ENCODE measurements at places on chromosomes 3 and 15.

DNA sequence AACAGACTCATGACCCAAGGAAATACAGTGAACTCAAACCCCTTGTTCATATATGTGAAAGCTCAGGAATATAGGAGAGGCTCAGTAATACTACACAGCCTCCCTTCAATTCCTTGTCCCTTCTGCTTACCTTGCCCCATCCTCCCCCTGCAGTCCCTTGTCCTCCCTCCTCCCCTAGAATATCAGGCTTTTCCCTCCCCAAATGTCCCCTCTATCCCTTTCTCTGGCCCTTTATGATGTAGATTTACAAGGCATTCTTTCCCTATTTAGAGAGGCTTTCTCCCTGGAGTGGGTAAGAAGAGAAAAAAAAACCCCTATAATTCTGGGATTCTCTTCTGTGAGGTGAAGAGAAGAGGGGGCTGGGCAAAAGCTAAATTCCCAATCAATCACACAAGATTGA, 64.9 kb upstream of the KBTBD8 start:
- DNase-seq, result no peak

- DNase-seq, result no peak
Measured at GRCh38 chr15:79406210-79406609, 25.9 kb upstream of the MINAR1 start.

GRCh38 chr3:127555108-127555507, 35.4 kb downstream of the TPRA1 start:
- DNase-seq, result no peak

DNA sequence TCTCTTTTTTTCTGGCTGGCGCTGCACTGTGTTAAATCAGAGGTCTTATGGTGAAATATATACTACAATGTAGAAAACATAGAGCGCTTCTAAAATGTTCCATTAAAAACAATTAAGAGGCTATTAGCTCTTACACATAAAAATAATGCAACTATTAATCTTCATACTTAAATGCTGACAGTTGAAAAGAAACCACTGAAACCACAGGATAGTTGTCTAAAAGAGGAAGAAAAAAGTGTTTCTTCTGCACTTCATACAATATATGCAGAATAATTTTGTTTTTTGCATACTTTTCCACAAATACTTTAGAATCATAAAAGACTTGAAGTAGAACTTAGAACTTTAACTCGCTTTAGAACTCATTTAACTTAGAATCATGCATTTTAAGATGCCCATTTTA, 170.5 kb downstream of the PYDC2 start:
- DNase-seq, result no peak

- DNase-seq, result no peak
Measured at GRCh38 chr3:42129014-42129953, 38.1 kb downstream of the TRAK1 start.

DNA sequence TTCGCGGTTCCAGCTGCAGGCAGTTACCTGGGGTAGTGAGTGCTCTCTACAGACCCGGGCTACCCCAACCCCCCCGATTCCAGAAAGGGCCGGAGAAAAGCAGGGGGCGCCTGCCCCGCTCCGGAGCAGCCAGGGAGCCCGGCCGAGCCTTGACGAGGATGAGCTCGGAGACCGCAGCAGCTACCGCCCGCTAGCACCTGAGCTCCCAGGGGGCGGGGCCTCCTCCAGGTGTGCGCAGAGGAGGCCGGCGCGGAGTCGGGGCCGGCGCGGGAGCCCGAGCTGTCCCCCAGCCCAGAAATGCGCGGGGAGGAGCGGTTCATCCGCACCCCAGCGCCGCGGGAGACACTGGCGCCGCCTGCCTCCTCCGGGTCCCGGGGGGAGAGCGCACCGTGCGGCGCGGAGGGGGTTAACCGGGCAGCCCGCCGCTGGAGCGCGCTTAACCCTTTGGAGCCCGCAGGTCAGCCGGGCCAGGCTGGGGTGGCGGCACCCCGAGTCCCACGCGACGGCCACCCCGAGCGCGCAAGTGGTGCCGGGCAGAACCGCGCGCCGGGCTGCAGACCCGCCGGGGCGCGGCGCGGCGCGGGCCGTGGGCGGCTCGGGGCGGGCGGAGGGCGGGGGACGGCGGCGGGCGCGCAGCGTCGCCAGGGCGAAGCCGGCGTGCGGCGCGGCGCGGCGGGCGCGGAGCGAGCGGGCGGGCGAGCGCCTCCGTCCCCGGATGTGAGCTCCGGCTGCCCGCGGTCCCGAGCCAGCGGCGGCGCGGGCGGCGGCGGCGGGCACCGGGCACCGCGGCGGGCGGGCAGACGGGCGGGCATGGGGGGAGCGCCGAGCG, at the start of gene CACNA1D:
CACNA1D (plus strand) TSS at position 649 of the 829 bp plus-strand sequence. CDS start 556 bp downstream, outside the sequence.
- no peak for DNase-seq

DNA sequence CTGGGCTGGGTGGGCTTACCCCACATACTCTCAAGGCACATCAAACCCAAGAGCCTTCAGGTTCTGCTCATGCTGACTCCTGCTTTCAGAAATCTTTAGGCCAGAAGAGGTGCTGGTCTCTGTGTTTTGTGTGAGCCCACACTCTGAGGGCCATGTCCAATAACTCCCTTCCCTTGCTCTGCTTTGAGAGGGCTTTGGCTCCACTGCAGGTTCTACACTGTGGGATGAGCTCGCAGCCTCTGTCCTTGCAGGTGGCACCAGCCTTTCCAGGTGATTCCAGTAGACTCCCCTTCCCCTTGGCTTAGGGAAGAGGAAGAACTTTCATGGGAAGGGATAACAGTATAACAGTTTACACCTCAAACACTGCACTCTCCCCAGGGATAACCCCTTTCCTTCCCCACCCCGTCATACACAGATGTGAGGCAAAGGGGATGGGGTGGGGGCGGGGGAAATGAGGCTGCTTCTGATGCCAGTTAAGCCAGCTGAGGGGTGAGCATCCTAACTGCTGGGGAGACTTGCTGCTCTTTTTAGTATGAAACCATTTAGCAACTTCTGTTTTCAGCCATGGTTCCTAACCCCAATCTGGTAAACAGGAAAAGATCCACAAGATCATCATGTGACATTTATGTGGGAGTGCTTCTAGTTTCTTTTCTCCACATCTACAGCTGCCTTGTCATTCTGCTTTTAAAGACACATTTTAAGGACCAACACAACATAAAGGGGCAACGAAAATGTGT, 262.4 kb downstream of the SLC9A9 start:
- peak; percentile 55 for DNase-seq

DNA sequence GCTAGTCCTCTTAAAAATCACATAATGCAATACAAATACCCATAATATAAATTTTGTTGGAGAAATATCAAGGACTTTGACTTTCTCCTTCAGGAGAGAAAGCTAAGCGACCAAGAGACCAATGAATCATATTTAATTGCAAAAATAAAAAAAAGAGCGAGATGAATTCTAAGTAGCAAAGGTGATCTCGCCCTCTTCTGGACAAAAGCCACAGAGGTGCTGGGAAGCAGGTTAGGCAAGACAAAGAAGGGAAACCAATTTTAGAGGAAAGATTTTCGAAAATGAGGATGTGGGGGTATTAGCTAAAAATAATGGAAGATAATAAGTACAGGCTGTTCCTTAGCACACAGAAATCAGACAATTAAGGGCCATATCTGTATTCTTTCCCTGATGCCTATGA, 111.4 kb upstream of the PLAAT1 start:
- DNase-seq, result no peak

- DNase-seq, result no peak
Measured at GRCh38 chr3:123357275-123357674, 91.6 kb downstream of the ADCY5 start.

- DNase-seq, result no peak
Measured at GRCh38 chr15:74272812-74273211, 36.7 kb downstream of the CCDC33 start.

DNA sequence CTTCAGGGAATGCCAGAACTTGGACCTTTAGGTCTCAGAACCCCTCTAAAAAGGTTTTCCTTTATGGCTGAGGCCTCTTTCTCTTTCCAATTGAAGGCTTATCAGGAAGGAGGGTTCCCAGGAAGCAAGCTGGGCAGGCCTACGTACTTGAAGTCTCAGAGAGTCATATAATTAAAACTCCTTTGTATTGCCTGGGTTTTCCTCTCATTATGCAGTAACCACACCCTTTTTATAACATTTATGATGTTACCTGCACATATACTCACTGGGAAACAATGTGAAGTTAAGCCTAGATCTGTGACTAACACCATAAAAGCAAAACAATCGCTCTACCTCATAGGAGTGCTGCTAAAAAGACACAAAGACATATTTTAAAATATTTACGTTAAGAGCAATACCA, 27.3 kb downstream of the SERP1 start:
- no peak for DNase-seq

- DNase-seq, result no peak
Measured at GRCh38 chr3:181555681-181556080, 156.0 kb upstream of the SOX2 start.

- DNase-seq, result no peak
Measured at GRCh38 chr3:152395764-152396163, 127.0 kb downstream of the MBNL1 start.

GRCh38 chr3:143693506-143693905, 154.8 kb downstream of the SLC9A9 start:
- no peak for DNase-seq

DNA sequence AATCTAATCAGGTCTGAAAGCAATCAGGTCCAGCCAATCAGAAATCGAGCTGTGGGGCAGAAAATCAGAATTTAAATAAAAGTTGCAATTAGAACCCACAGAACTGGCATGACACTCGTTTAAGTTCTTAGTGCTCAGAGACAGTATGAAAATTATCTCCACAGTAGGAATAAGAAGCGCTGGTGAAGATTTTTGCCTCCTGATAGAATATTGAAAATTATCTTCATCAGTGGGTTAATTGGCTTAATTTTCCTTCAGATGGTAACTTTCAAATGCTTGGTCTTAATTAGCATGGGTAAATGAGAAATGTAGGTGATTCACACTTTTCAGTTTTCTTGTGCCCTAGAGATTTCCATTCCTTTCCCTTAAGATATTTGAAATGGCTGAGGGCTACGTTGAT, 109.1 kb upstream of the MDFIC2 start:
- no peak for DNase-seq

DNA sequence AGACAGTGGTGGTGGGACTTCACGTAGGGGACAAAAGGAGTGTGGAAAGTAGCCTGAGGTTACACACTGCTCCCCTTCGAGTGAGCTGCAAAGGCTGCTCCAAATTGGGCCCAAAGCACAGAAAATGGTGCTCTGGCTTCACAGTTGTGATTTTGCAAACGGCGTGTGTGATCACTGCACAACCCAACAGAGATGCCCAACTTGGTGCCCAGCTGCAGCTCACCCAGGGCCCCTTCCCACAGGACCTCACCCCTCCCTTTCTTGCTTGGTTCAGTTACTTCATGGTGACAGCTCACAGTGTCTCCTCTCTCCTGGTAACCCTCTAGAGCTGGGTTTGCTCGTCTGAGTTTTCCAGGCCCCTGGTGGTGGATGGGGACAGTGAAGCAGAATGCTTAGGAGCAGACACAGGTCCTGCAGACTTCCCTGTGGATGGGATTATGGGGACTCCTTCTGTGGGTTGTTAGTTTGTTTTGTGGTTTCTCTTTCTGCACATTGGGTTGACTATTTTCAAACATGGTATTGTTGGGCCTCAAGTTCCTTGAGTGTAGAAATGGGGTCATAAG, 98.3 kb downstream of the TOP2B start:
- DNase-seq, result no peak

DNA sequence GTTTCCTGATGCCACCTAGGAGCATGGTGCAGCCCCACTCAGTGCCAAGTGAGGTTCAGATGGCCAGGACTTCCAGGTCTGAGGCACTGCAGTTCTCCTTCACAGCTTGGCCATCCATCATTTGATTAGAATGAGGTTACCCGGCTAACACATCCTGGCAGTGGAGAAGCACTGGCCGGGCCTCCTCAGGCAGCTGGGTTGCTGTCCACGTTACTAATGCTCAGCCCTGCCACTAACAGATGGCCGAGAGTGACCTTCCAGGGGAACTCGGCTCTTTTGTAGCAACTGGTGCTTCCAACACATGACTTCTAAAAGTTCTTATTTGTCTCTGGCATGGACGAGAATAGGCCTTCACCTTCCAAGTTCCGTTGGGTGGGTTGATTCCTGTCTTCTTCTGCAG, 204.6 kb upstream of the CFAP20DC start:
- DNase-seq, result no peak

DNA sequence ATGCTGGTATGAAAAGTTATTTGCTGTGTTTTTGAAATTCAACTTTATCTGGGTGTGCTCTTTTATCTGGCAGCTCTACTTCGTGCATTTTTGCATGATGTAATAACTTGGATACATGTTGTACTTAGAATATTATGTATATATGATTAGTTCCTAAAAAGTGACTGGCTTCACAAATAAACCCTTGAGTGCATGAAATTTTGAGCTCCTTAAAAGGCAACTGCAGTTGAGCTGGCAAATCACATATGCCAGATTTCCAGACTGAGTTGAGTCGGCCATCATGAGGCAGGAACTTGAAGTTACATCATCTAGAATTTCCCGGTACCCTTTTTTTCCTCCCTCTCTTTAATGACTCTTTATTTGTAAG, 162.5 kb downstream of the FNDC3B start:
- no peak for DNase-seq

- DNase-seq, result no peak
Measured at GRCh38 chr3:155233213-155233612, 60.3 kb downstream of the STRIT1 start.

DNA sequence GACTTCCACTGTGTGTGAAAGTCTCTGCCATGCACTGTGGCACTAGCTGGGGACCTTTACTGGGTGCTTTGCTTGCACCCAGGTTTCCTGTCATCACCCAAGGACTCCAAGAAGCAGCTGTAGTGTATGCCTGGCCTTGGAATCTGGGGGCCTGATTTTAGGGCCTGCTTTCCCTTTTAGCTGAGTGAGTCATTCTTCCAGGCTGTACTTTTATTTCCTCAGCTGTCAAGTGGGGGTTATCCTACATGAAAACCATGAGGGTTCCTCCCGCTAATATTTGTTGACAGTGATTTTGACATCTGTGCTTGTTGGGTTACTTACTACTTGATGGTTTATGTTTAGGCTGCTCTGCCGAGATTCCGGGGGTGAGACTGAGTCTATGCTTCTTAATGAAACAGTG, 18.5 kb downstream of the GORASP1 start:
- no peak for DNase-seq

DNA sequence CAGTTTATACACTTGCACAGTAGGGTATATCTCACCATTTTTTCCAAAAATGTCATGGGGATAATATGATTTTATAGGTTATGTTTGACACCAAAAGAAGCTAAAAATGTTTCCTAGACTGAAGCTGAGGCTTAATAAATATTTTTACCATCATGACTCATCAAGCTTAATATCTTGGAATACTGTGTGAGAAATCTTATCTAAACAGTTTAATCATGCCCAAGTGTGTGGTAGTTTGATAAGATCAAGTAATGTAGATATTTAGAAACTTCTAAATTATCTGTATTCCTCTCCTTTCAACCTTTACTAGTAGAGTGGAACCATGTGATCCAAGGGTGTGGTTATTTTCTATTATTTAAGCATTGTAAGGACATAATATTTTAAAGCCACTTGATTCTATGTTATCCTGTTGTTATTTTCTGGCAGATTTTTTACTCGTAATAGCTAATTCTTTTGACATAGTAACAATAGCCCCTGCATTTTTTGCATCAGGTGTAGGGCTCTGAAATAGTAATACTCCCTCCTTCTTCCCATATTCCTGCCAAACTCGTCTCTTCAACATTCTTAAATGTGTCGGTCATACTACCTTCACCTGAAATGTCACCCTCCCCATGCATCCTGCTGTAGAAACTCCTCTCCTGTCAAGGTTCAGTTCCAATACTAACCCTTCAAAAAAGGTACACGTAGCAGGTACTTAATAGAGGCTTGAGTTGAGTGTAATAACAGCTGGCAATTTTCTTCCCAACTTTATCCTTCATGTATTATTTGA, 729.6 kb downstream of the NLGN1 start:
- DNase-seq, result no peak

- DNase-seq, result no peak
Measured at GRCh38 chr3:71050538-71051258, 532.8 kb downstream of the FOXP1 start.

GRCh38 chr3:196947136-196947859, 5.0 kb upstream of the NCBP2 start:
- no peak for DNase-seq
